ENCODE measurements at places on chromosomes 12 and 14.

GRCh38 chr12:109098651-109099050 lies 1.3 kb downstream of the UNG start:
- no peak for DNase-seq

DNA sequence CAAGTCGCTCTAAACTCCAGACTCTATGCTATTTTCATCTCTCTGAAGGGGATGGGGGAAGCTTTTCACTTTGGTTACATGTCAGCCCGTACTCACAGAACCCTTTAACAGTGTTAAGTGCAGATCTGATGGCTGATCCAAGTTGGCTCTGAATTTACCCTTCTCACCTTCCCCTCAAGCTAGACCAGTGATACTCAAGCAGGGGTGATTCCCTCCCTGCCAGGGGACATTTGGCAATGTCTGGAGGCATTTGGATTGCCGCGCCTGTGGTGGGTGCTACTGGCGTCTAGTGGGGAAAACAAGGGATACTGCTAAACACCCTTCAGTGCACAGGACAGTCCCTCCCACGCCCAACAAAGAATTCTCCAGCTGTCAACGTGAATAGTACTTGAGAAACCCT lies 6.0 kb upstream of the TEX52 start:
- no peak for DNase-seq

- DNase-seq = no peak
These were observed 106.1 kb downstream of the DAD1 start for GRCh38 chr14:22482782-22483553.

GRCh38 chr12:113470871-113471618 lies 626 bp downstream of the LHX5 start:
- DNase-seq = no peak

- DNase-seq = no peak
These were observed 26.4 kb downstream of the GNPTAB start for GRCh38 chr12:101804409-101804808.

DNA sequence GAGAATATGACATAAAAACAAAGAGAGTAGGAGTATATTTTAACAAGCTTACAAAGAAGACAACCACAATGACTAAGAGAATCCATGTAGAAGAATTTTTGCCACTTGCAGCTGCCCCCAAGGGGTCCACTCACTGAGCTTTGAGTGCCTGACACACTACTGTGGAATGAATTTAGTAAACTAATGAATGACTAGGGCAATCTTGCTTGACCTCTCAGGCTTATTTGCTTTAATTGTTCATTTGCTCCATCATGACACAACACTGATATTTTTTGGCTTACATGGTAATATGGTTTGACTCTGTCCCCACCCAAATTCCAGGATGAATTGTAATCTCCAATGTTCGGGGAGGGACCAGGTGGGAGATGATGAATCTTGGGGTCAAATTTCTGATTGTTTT lies 249.1 kb upstream of the FAR2 start:
- peak; percentile 54 for DNase-seq

- DNase-seq = peak; percentile 25
These were observed 92.9 kb downstream of the FAR2 start for GRCh38 chr12:29241821-29242591.

DNA sequence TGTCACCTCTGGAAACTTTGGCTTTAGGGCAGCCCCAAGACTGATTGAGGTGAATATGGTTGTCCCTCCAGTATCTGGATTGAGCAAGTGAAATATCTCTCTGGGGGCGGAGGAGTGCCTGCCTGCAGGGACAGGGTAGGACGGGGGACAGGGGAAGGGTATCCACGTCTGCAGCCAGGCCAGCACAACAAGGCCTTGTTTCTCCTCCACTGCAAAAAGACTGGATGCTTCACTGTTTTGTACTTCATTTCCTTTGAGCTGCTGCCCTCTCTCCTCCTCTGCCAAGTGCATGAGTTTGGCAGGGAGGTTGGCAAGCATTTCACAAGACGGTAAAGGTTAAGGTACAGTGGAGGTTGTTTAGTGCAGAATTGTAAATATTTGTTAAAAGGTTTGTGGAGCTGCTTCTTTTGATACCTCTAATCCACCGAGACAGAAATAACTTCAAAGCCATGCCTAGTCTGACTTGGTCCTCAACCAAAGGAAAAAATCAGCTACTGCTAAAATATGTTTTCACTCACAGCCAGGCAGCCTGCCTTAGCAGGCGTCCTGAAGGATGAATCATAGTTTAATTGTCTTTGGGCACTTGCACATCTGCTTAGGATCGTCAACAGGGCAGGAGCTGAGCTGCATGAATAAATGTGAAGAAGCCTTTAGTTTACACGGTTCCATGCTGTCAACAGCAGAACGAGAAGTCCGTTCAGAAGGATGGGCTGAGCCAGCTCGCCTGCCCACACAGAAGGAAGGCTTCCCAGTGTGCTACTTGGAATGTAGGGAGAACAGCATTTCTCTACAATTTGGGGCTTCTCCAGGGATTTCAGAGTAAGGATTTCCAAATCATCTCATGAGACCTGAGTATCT lies 269.7 kb downstream of the TTC6 start:
- peak; percentile 34 for DNase-seq

DNA sequence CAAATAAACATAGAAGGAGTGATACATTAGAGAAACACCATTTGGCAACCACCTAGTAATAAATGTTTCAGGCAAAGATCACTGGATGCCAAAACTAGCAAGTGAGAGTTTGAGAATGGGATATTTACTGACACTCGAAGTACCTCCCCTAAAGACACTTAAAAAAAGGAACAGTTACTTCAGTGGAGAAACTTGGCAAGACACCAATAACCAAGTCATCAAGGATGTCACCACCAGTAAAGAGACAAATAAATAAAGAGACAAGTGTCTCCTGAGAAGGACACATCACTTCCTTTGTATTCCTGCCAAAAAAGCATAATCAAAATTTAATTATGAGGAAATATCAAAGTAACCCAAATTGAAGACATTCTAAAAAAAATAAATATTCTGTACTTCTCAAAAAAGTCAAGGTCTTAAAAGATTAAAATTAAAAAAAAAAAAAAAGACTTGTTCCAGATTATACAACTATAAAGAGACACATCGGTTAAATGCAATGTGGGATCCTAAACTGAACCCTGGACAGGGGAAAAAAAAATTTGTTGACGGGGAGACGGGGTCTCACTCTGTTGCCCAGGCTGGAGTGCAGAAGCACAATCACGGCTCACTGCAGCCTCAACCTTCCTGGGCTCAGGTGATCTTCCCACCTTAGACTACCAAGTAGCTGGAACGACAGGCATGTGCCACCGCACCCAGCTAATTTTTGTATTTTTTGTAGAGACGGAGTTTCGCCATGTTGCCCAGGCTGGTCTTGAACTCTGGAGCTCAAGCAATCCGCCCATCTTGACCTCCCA lies 26.4 kb downstream of the TM7SF3 start:
- DNase-seq = no peak

- peak; percentile 5 for DNase-seq
These were observed 23.9 kb downstream of the SCAF11 start for GRCh38 chr12:45966486-45966885.

DNA sequence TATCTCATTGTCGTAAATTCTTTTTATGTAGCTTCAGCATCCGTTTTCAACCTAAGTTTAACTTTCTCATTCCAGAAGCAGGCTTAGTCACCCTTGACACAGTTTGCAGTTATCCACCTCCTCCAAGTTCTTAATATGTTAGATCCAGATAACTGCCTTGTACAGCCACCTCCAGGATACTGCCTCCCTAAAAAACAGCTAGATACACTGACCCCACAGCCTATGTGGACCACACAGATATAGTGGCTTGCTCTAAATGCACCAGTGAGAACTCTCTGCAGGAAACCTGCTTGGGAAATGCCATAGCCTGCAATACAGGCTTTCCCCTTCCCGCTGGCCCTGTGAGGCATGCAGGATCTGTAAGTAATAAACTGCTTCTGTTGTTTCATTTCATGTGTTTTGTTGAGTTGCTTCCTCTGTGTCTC lies 11.1 kb upstream of the RTL1 start:
- no peak for DNase-seq

GRCh38 chr12:6549684-6550151 lies 6.1 kb downstream of the IFFO1 start:
- DNase-seq = no peak

GRCh38 chr14:31263485-31264133 lies 56.0 kb upstream of the HECTD1 start:
- peak; percentile 79 for DNase-seq

GRCh38 chr14:99664937-99665273 lies 19.2 kb upstream of the CYP46A1 start:
- DNase-seq = no peak

- no peak for DNase-seq
These were observed 19.8 kb downstream of the MMAB start for GRCh38 chr12:109553483-109553882.

DNA sequence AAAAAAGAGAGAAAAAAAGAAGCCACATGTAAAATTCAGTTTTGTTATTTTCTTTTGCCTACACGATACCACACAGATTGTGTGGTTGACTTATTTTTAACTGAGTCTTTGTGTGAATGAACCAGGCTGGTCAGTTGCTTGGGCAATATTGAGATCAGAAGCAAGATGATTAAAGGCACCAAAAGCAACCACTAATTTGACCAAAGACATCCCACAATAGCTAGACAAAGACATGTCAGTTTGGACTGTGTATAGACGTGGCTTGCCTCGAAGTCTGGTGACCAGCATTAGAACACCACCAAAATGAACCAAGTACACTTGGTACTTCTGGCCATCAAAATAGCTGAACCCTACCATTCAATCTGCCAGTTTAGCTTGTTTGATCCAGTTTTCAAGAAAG lies 340.6 kb upstream of the TBX3 start:
- no peak for DNase-seq

DNA sequence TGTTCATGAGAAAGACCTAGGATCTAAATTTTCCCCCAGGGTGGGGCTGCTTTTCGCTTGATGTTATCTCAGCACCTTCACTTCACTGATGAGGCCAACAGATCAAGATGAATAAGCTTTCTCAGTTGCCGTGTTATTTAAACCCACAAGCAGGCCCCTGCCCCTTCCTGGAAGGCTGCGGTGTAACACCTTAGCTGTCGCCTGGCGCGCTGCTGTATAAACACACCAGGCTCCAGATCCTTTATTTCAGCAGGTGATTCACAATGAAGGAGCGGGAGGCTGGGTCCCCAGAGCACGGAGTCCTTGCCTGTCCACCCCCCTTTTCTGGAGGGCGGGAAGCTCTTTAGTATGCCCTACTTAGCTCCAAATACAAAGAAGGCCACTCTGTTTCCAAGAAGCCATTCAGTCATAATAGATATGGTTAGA lies 515.4 kb downstream of the FUT8 start:
- DNase-seq = no peak

DNA sequence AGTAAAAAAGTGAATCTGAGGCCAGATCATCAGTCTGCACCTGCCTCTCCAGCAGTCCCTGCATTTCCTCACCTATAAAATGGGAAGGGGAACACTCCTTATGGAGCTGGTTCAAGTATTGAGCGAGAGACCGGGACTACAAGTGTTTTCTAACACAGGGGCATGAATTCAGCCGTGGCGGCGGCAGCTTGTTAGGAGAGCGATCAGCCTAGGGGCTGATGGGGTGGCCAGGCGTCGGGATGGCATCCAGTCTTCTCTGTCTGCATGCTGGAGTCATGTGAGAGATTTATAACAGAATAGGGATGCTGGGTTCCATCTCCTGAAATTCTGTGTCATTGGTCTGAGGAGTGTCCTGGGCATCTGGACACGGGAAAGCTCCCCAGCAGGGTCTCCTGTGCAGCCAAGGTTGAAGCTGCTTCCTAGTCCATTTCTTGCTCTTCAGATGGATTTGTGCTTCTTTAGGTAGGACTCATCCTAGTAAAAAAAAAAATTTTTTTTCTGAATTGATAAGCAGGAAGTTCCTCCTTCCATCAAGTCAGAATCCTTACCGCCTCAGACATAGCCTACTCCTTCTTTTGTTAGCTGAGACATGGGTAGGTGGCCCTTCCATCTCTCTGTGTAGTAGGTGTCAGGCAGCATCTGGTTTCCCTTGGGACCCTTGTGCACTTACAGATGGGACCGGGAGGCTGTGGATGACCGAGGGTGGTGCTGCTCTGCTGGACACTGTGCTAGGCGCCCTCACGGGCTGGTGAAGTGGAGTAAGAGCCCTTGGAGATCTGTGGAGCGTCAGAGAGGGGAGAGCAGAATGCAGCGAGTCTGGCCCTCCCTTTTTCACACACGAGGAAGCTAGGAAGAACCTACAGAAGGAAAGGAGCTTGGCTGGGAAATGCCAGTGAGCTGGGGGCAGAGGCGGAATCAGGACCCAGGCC lies 146.7 kb downstream of the TSPAN9 start:
- DNase-seq = no peak

GRCh38 chr12:48861111-48861510 lies 4.6 kb downstream of the RND1 start:
- no peak for DNase-seq

- DNase-seq = no peak
These were observed 1061.8 kb upstream of the SEL1L start for GRCh38 chr14:82595466-82595865.

GRCh38 chr14:78788467-78789360 lies 618.5 kb downstream of the NRXN3 start:
- DNase-seq = no peak

DNA sequence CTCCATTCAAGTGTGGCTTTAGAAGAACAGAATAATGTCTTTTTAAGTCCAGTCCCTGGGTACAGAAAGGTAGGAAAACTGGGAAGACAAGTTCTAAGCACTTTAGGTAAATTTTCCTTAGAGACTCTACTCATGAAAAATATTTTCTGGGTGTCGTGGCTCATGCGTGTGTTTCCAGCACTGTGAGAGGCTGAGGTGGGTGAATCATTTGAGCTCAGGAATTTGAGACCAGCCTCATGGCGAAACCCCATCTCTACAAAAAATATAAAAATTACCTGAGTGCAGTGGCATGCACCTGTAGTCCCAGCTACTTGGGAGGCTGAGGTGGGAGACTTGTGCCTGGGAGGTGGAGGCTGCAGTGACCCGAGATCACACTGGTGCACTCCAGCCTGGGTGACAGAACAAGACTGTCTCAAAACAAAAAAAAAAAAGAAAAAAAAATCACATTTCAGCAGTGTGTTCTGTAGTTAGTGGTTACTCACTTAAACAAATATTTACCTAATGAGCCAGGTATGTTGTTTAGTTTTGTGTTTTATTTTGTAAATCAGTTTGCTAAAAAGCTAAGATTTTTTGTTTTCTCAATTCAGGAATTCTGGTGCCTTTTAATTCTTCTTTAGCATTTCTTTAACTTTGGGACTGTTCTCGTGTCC lies 52.3 kb upstream of the RD3L start:
- no peak for DNase-seq

- DNase-seq = no peak
These were observed 123.8 kb downstream of the ZFP36L1 start for GRCh38 chr14:68669111-68669511.

GRCh38 chr14:56324454-56324853 lies 206.2 kb downstream of the PELI2 start:
- DNase-seq = no peak

GRCh38 chr14:93239869-93240677 lies 33.0 kb downstream of the UBR7 start:
- peak; percentile 32 for DNase-seq
